ENCODE measurements at places on chromosomes 1 and 21. TPM values are rescaled to one million over a fixed set of nuclear protein-coding genes. Genes with fewer than 3 reads are reported as not detected.

The TFF2 gene
- not detected for total RNA-seq

DNA sequence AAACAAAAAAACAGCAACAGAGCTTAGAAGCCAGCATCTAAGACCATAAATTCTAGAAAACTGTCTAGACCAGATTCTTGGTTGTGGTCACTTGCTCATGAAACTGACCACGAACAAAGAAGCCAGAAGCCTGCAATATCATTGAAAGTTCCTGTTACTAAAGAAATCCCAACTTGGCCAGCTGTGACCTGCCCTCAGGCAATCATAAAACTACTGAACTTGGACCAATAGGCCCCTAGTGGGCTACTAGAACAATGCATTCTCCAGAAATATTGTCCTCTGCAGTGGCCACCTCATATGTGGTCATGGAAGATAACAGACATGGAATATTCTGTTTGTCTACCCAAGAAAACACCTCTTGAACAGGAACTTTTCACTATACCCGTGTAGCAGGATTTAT lies 87.7 kb downstream of the SPATA17 start:
- no peak for DNase-seq
- no peak overlapping the region for H3K27ac ChIP-seq
- no peak overlapping the region for H3K4me3 ChIP-seq
- H3K36me3 ChIP-seq: no peaks in the 10 kb centered on the region

The RIPPLY3 gene
- not detected for total RNA-seq

The DNM3 gene
- 0.35 TPM for total RNA-seq

GRCh38 chr1:218414060-218414728 lies 69.1 kb downstream of the TGFB2 start:
- H3K36me3 ChIP-seq: no peaks in the 10 kb centered on the region
- DNase-seq: no peak
- H3K27me3 ChIP-seq: no peaks in the 10 kb centered on the region
- peaks cover 45% of the 10 kb centered on the region for H3K4me1 ChIP-seq
- no peak overlapping the region for H3K4me3 ChIP-seq
- H3K27ac ChIP-seq: peak overlapping the region; percentile 63

DNA sequence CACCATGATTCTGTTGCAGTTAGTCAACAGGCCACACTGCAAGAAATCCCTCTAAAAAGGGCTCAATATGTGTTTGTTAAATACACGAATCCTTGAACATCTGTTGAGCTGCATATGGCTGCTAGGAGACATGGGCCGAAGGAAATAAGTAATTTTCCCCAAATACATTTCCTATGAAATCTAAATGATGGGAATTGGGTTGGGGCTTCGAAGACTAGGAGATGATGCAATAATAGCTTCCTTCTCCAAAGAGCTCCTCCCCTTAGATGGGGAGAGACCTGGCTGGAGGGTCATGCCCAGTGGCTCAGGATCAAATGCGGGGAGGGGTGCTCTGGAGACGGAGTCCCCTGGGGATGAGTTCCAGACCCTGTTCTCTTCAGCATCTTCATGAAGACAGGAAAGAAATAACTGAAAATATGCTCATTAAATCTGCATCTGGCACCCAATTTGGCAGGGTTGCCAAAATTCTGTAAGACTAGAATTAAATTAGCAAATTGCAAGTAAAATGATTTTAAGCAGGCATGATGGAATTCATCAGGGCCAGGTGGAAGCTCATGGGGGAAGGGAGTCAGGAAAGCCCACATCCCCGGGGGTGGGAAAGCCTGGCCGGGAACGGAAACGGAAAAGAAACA lies 165.0 kb upstream of the EDN2 start:
- no peaks in the 10 kb centered on the region for H3K4me1 ChIP-seq
- no peak overlapping the region for H3K4me3 ChIP-seq
- no peaks in the 10 kb centered on the region for H3K36me3 ChIP-seq
- no peaks in the 10 kb centered on the region for H3K27me3 ChIP-seq

The ZNF697 gene
- total RNA-seq: 3.1 TPM

The OR6N1 gene
- total RNA-seq: not detected

The GRIK3 gene
- 0.13 TPM for total RNA-seq

The RGS18 gene
- not detected for total RNA-seq

The PTPRF gene
- 2.6 TPM for total RNA-seq

DNA sequence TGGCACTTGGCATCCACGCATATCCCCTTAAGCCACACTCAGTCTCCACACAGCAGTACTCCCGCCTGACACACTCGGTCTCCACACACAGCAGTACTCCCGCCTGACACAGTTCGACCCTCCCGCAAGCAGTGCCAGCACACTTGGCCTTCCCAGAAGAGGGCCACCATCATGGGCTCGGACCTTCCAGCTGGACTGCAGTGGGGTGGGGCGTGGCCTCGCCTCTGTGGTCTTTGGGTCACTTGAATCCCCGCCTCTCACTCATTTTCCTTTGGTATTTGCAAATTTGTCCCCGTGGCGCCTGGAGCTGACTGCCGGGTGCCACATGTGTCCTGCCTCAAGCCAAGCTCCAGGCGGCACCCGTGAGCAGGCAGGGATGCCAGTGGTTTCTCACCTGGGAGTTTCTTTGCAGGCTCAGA lies 63.7 kb downstream of the FAAP20 start:
- peaks cover 13% of the 10 kb centered on the region for H3K4me1 ChIP-seq
- no peaks in the 10 kb centered on the region for H3K36me3 ChIP-seq
- H3K4me3 ChIP-seq: no peak overlapping the region

- peaks cover 14% of the 10 kb centered on the region for H3K4me1 ChIP-seq
- peaks cover 38% of the 10 kb centered on the region for H3K36me3 ChIP-seq
- no peak overlapping the region for H3K27ac ChIP-seq
Observed at GRCh38 chr1:1799716-1800115, 21.4 kb upstream of the NADK start.

GRCh38 chr1:25197982-25198662 lies 34.2 kb downstream of the SYF2 start:
- H3K4me1 ChIP-seq: peaks cover 15% of the 10 kb centered on the region
- H3K36me3 ChIP-seq: no peaks in the 10 kb centered on the region
- H3K27me3 ChIP-seq: peaks cover 5% of the 10 kb centered on the region
- H3K27ac ChIP-seq: no peak overlapping the region
- no peak overlapping the region for H3K4me3 ChIP-seq

DNA sequence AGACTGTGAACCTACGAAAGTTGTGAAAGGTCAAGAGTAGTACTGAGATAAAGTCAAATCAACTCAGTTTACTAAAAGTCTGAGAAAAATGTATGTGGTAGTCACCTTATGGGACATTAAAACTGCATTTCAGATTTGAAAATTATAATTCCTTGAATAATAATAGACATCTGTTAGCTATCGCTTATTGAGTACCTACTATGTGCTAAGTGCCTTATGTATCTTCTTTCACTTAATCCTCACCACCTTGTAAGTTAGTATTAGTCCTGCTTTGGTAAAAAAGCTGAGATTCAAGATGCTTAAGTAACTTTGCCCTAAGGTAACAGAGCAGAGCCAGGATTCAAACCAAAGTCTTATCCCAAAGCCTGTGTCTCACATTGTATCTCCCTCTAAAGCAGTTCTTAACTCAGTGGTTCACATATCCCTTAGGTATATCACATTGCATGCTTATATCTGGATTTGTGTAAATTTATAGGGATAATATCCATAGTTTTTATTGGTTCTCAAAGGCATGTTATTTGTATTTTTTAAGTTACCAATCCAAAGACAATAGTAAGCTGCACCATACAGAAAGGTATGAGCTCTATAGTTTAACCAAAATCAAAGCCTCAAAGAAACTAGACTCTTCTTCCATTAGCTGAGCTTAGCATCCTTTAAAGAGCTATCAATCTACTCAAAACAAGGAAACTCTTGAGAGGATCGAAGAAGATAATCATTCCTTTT lies 865 bp downstream of the PIGC start:
- H3K27me3 ChIP-seq: no peaks in the 10 kb centered on the region
- DNase-seq: no peak
- peak overlapping the region; percentile 91 for H3K4me3 ChIP-seq
- H3K36me3 ChIP-seq: peaks cover 10% of the 10 kb centered on the region
- H3K4me1 ChIP-seq: peaks cover 48% of the 10 kb centered on the region
- peak overlapping the region; percentile 88 for H3K27ac ChIP-seq

DNA sequence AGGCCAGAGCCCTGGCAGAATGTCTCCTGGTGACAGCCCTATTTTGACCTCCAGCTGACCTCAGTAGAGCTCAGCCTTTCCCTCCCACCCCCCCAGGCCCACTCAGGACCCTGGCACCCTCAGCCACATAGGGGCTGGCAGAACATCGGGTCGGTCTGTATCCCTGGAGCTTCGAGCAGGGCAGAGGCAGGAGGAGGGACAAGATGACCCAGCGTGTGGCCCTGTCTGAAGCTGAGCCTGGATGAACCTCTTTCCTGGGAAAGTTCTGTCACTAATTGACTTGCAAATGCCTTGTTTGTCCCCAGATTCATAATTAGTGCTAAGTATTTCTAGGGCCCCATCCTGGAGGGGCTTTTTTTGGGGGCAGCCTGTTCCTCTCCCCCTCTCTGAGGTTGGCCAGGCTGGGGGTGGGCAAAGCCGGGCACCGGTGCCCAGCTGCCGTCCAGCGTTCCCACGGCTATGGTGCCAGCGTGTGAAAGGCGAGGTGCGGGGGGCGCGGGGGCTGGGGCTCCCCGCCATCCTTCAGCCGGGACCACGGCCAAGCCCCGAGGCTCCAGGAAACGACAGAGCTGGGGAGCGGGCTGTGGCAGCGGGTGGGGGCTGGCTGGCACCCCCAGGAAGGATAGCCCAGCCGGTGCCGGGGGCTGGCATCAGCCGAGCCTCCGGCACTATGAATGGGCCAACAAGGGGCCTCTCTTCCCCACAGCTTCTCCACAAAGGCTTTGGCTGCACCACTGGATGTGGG lies 31.4 kb downstream of the RHBG start:
- H3K4me1 ChIP-seq: no peaks in the 10 kb centered on the region
- no peak overlapping the region for H3K27ac ChIP-seq
- H3K4me3 ChIP-seq: no peak overlapping the region
- DNase-seq: no peak

- H3K36me3 ChIP-seq: no peaks in the 10 kb centered on the region
- H3K4me1 ChIP-seq: no peaks in the 10 kb centered on the region
- no peak overlapping the region for H3K4me3 ChIP-seq
- DNase-seq: no peak
- H3K27me3 ChIP-seq: no peaks in the 10 kb centered on the region
Observed at GRCh38 chr1:5067246-5067645, 412.8 kb downstream of the AJAP1 start.

The PFKFB2 gene
- 38.5 TPM for total RNA-seq

- no peaks in the 10 kb centered on the region for H3K27me3 ChIP-seq
- H3K4me1 ChIP-seq: no peaks in the 10 kb centered on the region
- DNase-seq: no peak
- H3K4me3 ChIP-seq: no peak overlapping the region
Observed at GRCh38 chr1:5918275-5918649, 74.0 kb downstream of the NPHP4 start.

GRCh38 chr1:234094172-234094571 lies 189.7 kb downstream of the SLC35F3 start:
- no peaks in the 10 kb centered on the region for H3K4me1 ChIP-seq
- no peaks in the 10 kb centered on the region for H3K36me3 ChIP-seq
- no peak overlapping the region for H3K27ac ChIP-seq
- H3K27me3 ChIP-seq: no peaks in the 10 kb centered on the region
- no peak for DNase-seq

Data from gastrocnemius medialis (tissue), 4 donors.